ENCODE measurements at places on chromosomes 16 and 17.

DNA sequence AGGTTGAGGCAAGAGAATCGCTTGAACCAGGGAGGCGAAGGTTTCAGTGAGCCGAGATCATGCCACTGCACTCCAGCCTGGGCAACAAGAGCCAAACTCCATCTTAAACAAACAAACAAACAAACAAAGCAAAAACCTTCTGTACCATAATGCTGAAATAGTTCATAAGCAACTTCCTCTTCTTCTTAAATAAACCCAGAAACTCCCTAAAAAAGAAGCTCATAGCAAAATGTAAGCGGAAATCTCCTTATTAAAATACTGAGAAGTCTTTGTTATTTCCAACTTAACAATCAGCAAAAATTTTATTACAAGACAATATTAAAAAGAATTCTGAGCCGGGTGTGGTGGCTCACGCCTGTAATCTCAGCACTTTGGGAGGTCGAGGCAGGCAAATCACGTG is 82.8 kb downstream of the FBXL20 start:
- DNase-seq, result no peak

DNA sequence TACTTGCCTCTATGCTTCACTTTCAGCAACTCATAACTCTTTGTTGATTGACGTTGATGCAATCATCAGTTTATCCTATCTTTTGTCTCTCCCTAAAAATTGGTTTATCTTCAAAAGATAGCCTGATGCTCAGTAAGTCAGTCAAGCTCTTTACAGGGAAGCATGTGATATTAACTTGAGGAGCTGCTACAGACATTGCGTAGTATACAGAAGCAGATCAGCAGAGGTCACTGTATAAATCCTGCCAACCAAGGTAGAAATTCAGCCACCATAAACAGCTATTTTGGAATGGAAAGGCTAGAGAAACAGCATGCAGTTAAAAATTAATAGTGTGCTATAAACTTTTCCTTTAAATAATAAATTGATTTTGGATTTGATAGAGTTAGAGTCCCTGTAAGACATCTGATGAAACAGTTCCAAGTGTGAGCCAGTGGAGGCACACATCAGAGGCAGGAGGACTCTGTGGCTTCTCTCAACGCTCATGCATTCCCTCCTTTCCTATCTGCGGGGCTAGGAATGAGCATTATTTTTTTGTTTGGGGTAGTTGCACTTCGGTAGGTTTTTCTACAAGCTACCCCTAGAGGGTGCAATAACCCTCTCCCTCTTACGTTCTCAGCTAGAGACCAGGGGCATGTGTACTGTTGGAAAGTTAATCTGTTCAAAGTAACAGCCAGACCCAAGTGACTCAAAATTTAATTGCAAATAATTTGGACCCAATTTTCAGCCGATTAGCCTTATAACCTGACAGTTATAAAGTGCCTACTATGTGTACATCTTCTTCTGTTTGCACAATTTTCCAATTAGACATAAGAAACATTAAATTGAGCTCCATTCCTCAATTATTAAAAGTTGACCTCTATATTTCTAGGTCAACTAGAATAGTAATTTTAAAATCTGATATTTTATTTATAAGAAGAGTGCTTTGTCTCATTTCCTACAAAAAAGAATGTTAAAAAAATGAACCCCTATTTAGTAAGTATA is 647.7 kb upstream of the SOX9 start:
- no peak for DNase-seq

GRCh38 chr16:49659356-49659755 is 196.6 kb downstream of the ZNF423 start:
- no peak for DNase-seq

- DNase-seq, result no peak
Observed at GRCh38 chr17:63946440-63947363, 14.6 kb upstream of the CD79B start.

GRCh38 chr16:63466-63865 is 9.0 kb downstream of the RHBDF1 start:
- DNase-seq, result no peak

DNA sequence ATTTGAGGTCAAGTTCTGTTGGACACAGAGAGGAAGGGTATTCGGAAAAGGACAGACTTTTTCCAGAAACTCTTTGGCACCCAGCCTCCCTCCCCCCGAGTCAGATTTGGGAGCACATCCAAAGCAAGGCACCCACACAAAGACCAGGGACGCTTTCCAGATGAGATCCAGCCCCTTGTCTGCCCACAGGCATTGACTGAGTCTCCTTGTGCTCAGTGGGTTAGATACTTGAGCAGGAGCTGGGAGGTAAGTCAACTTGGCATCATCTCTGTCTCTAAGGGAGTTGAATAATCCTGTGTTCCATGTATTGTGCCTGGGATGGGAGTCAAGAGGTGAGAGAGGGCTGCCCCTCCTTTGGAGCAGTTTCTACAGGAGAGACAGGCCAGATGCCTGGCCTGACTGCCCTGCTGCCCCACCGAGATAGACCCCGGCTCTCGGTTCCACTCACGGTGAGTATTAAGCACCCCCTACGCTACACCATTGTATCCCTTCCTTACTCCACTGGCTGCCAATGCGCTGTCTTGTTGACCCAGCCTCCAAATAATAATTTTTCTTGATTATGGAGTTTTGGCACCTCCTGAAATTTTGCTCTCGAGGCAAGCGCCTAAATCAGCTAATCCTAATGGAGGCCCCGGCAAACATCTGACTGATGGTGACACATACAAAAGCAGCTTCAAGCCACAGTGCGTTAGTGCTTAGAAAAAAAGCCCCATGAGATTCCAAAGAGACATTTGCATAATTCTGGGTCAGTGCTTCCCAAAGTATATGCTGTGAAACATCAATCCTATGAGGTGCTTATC is 29.6 kb upstream of the MAP3K14 start:
- DNase-seq, result no peak

DNA sequence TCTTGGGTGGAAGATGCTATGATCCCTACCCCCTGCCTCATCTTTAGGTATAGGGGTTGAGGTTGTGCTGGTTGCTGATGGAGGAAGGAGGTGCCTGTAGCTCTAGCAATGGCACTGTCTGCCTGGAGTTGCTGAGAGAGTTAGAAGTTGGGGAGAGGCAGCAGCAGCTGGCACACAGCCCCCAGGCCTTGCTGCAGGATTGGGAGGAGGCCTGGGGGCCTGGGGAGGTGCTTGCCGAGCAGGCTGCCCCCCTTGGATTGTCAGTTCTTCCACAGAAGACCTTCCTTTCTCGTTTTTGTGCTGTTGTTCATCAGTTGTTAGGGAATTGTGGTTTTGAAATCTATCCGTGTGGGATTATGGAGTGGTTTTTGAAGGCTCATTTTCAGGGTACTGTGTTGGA is 52.9 kb downstream of the SEC14L1 start:
- no peak for DNase-seq

DNA sequence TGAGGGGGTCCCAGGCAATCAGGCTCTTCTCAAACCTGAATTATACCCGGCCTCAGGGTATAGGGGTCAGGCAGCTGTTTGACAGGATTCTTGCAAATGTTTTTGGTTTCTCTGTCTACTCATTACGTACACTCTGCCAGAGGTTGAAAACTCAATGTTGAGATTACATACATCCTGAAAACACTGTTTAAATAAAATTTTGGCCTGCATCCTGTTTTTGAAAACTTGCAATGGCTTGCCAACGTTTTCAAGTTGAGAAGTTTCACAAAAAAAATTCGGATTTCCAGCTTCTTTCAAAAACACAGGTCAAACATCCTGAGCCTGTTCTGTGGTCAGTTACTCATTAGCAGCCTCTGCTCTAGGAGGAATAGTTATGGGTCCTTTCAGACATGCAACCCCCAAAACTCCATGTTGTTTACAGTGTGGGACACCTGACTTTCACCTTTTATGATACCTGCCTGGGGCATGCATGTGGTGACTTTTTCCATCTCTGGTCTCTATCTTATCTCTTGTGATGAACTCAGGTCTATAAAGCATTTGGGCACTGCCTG is 577.8 kb downstream of the WWOX start:
- DNase-seq, result no peak

All from cerebellar nuclear complex (tissue), 1 donor.